ENCODE measurements at places on chromosomes 5 and 9.
A peak's percentile ranks its signal among the peaks of the same experiment; 100 is the strongest.

DNA sequence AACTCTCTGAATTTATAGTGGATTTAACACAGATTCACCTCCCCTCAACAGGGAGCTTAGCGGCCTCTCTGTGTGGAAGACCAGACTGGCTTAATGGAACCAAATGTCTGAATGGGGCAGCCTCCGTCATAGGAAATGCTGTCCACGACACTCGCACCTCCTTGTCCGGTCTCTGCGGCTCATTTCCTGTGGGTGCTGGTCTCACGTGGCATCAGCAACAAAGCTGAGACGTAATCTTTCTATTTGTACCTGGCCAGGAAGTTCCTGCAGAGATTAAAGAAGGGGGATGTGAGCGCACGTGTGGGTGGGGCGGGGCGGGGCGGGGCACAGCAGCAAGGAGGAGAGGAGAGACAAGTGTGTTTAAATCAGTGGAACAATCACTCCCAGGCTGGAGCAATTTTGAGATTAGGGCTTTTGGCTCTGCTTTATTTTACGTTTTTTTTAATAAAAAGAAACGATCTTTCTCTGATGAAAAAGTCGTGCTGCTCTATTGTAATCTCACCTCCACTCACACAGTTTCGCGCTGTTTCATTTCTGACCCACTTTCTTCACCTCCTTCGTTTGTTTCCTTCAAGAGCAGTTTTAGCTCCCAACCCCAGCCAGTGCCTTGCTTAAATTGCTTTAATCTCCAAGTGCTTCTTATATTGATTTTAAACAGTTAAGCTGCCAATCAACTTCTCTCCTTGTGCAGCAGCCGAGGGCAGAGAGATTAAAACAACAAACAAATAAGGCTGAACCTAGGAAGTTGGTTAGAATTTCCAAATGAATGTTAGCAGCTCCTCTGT lies 132.2 kb upstream of the ASTN2 start:
- peak; percentile 16 for DNase-seq

- DNase-seq, result no peak
These were observed 3.1 kb upstream of the BARX1 start for GRCh38 chr9:93958121-93958818.

DNA sequence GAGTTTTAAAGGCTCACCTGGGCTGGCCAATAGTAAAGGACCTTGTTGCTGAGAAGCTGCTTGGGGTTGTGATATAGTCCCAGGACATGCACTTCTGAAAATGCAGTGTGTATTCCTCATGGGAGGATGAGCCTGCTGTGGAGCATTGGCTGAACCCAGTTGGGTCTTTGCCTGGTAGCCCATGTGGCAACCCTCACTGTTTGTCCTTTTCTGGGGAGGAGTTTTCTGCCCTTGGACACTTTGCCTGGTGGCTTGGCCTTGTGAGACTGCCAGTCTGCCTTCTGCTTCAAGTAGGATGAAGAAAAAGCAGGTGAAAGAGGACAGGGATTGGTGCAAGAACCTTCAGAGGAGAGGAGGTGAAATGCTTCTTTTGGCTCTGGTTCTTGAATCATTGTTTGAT lies 4.0 kb downstream of the TENT4A start:
- no peak for DNase-seq

GRCh38 chr9:130670644-130671043 lies 6.2 kb downstream of the PRDM12 start:
- no peak for DNase-seq

DNA sequence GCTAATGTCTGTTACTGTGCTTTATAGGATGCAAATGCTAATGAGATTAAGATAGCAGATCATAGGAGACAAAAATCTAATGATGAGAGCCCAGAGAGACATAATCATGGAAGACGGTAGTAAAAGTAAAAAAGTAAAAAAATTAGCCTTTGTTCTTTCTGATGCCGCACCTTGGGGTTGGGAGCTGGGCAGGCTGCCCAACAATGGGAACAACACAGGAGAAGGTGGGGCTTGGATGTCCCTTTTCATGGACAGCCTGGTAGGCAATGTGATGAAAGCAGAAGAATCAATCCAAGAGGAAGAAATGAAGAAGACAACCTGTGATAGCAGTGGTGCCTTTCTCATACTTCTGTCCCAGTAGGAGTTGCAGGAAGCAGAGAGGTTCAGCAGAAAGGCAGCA lies 57.2 kb downstream of the RAB14 start:
- no peak for DNase-seq

GRCh38 chr5:23727271-23727670 lies 219.9 kb downstream of the PRDM9 start:
- DNase-seq, result no peak

DNA sequence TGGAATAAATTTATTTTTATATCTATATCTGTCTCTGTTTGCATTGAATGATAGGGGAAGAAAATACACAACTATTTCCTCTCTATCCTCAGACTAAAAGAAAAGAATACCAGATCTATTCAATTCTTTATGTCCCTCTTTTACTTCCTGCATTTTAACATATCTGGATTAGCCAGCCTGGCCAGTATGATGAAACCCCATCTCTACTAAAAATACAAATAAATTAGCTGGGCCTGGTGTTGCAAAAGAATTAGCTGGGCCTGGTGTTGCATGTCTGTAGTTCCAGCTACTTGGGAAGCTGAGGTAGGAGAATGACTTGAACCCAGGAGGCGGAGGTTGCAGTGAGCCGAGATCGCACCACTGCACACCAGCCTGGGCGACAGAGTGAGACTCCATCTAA lies 182.0 kb downstream of the LURAP1L start:
- no peak for DNase-seq

GRCh38 chr5:124410539-124411488 lies 335.6 kb downstream of the ZNF608 start:
- DNase-seq, result no peak

DNA sequence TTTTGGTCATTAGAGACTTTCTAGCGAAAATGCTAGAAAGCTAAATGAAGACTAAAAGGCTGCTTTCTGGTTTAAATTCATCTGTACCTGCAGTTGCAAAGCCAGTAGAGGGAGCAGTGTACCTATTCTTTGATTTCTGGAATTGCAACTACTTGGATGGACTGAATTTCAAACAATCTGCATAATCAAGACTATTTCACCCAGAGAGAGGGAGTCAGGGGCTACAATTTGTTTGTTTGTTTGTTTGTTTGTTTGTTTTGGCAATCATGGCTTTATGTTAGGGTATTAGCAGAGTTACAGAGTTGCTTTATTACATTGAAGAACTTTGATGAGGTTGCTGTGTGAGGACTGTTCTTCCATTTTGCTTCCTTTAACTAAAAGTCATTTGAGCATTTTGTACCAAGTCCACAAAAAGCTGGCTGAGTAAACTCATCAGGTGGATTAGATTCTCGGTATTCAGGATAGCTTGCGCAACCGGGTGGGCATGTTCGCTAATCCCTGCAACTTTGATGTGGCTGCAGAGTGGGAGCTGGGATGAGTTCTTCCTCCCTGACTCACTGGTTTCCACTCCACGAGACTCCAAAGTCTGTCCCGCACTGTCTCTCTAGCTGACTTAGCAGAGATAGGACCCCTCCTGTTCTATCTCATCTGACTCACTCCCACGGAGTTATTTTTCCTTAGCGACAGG lies 80.0 kb upstream of the TUT7 start:
- no peak for DNase-seq

DNA sequence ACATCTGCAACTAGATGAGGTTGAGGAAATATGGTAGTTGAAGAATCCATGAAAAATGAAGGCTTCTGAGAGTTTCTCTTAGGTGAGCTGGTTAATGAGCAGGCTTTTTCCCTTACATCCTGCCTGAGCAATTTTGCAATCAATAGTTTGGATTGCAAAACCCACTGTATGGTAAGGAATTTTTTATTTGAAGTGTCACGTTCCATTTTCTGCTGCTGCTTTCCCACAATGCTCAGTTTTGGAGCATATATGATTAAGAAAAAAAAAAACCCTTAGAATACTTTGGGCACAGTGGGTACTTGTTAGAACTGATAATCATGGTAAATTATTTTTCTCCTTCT lies 144.2 kb downstream of the PCSK1 start:
- DNase-seq, result no peak

DNA sequence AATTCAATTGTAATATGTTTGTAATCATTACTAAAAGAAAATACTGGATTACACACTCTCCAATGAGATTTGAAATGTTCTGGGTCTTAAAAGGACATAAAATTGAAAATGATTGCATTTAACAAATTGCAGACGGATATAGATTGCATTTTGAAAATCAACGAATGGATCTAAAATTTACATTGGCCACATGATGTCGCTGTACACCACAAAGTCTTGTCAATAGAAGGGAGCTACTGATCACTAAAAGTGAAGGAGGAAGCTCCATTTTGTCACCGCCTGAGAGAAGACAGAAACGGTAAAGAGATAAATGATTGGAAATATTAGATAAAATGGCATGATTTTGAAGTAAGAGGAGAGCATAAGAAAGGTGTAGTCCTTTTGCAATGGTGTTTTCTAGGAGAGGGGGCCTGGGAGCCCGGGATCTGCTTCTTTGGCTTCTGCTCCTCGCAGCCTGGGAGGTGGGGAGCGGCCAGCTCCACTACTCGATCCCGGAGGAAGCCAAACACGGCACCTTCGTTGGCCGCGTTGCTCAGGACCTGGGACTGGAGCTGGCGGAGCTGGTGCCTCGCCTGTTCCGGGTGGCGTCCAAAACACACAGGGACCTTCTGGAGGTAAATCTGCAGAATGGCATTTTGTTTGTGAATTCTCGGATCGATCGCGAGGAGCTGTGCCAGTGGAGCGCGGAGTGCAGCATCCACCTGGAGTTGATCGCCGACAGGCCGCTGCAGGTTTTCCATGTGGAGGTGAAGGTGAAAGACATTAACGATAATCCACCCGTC lies at the start of gene PCDHA1:
PCDHA1 (plus strand) TSS at position 236 of the 782 bp plus-strand sequence.
- DNase-seq, result no peak

DNA sequence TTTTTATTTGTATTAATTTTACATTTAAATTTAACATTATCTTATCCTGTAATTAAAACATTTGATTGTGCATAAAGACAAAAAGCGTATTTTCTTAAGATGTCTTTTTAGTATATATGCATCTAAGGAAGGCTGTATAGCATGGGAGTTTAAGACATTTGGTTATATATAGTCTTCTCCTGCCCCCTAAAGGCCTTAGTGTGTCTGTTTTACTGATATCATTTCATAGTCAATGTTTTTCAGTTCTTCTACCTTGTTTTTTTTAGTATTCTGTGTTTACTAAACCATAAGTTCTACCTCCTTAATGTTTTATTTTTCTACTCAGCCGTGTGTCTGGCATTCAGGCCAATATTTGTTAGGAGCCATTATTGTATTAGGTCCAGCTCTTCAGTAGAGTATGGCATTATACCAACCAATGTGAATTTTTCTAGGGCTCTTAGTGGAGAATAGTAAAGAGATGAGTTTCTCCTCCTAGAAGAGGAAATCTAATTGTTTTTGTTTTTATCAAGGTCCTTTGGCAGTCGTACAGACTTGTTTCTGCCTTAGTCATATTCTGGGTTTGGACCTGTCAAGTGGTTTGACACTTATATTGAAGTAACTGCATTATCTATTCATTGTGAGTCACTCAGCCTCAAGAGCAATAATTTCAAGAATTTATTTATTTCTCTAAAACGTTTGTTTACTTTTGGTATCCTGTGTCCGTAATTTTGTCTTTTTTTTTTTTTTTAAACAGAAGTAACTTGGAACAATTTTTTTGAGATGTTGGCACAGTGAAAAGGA lies 74.8 kb downstream of the SLF1 start:
- DNase-seq, result peak; percentile 40

GRCh38 chr9:80134487-80134886 lies 562.7 kb downstream of the TLE4 start:
- DNase-seq, result no peak

DNA sequence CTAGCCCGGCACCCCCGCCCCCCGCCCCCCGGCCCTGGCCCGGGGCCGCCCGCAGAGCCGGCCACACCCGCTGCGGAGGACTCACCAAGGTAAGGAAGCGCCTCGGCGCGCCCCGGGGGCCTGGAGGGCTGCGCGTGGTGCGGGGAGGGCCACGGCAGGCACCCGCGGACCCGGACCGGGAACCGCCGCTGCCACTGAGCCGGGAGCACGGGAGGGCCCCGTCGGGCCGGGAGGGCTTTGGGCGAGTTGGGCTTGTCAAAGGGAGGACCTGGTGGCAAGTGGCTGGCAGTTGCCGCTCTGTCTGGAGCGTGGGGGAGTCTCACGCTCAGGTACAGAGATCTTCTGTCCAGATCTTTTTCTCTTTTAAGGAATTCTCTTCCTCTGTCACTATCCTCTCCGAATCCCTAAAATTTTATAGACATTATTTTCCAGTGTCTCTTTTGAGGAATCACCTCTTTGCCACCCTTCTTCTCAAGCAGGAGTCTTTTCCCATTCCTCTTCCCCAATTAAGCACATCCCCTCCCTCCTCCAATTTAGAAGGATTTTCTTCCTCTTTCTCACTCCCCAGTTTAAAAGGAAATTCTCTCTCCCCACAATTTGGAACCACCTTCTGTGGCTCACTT lies 11.3 kb upstream of the LHX2 start:
- no peak for DNase-seq

- DNase-seq, result no peak
These were observed 212.3 kb upstream of the MPDZ start for GRCh38 chr9:13491493-13492424.

GRCh38 chr5:159581502-159582249 lies 251.4 kb upstream of the IL12B start:
- no peak for DNase-seq

- no peak for DNase-seq
These were observed 5.3 kb upstream of the CTXN3 start for GRCh38 chr5:127643607-127644006.

- no peak for DNase-seq
These were observed 39.5 kb upstream of the CFAP157 start for GRCh38 chr9:127667127-127667844.

DNA sequence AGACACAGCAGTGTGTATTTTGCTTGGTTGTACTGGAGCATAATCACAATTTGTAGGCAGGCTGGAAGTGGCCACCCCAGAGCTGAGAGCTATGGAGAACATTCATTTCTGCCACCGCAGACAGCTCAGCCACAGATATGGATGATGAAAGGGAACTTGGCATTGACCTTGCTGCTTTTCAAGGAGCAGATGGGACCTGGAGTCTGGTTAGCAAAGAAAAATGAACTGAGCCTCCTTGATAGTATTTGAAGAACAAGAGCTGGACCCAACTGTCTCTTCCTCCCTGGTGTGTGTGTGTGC lies 395.2 kb upstream of the ZNF462 start:
- no peak for DNase-seq

- no peak for DNase-seq
These were observed 35.2 kb downstream of the KCNMB1 start for GRCh38 chr5:170353961-170354360.

- DNase-seq, result no peak
These were observed 242.8 kb downstream of the RASEF start for GRCh38 chr9:82820186-82820585.

DNA sequence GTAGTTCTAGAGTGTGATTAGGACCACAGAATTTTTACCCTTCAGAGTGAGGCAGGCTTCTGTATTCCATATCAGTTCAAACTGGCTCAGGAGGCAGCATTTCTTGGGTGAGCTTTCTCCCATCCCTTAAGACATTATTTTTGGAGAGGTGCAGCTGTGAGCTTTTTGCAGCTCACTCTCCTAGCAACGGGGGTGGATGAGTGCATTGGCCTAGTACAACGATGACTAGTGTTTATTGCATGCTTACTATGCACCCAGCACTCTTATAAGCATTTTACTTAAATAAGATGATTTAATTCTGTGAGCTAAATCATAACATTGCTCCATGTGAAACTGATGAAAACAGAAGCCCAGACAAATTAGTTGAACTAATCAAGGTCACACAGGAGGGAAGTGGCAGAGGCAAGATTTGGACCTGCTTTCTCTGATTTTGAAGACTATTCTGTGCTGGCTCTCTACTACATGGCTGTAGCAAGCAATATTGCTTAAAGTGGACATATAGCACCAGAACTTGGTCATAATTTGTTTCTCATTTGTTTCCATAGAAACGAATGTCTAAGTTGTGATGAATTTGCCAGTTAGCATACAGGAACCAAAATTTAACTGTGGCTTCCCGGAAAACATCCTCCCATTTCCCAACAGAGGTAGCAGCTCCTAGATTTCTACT lies 372.1 kb upstream of the RIOK2 start:
- DNase-seq, result no peak

All from CD4-positive, alpha-beta memory T cell (primary cell).